ENCODE measurements at places on chromosomes 6 and 20.

- DNase-seq: no peak
Measured at GRCh38 chr6:28816909-28817807, 106.6 kb downstream of the TRIM27 start.

- no peak for DNase-seq
Measured at GRCh38 chr6:165186041-165186440, 123.4 kb downstream of the C6orf118 start.

- DNase-seq: no peak
Measured at GRCh38 chr6:134840086-134840867, 109.6 kb downstream of the ALDH8A1 start.

DNA sequence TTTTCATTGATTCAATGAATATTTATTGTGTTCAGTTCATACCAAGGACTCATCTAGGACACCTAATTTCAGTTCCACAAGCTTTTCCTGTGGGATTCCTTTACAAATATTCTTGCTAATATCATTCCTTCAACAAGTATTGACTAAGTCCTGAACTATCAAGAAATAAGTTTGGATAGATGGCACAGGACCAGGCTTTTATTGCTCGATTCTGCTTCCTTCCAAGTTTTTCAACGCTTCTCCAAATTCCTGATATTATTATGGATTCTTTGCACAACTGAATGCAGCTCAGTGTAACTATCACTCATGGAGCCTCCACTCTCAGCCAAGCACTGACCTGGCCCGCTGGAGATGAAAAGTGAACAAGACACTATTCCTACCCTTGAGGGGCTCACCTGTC, 32.7 kb upstream of the COL21A1 start:
- no peak for DNase-seq

DNA sequence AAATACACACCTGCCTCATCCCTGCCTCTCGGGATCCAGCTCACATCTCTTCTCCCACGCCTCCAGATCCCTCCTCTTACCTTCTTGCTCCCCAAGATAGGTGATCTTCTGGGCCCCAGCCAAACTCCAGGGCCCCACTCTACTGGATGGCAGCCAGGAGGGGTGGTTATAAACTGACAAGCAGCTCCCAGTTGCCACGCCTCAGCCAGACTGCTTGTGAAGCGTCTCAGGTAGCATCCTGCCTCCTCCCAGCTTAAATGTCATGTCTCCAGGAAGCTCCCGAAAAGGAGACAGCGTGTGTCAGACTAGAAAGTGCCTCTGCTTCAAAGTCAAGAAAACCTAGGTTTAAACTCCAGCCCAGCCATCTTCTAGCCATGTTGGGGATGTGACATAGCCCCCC, 114.1 kb downstream of the LRFN2 start:
- DNase-seq: no peak

- no peak for DNase-seq
Measured at GRCh38 chr6:49713346-49713745, at the start of gene CRISP2. CRISP2 (minus strand) TSS chr6:49713543; CDS start chr6:49709196, 4,347 bp downstream.

Measured in Jurkat, Clone E6-1 (cell line).